ENCODE measurements at places on chromosomes 3 and 15.

- DNase-seq: no peak
These were observed 481.2 kb upstream of the WNT5A start for GRCh38 chr3:55968331-55968730.

GRCh38 chr3:155983834-155984474 lies 113.5 kb downstream of the GMPS start:
- no peak for DNase-seq

DNA sequence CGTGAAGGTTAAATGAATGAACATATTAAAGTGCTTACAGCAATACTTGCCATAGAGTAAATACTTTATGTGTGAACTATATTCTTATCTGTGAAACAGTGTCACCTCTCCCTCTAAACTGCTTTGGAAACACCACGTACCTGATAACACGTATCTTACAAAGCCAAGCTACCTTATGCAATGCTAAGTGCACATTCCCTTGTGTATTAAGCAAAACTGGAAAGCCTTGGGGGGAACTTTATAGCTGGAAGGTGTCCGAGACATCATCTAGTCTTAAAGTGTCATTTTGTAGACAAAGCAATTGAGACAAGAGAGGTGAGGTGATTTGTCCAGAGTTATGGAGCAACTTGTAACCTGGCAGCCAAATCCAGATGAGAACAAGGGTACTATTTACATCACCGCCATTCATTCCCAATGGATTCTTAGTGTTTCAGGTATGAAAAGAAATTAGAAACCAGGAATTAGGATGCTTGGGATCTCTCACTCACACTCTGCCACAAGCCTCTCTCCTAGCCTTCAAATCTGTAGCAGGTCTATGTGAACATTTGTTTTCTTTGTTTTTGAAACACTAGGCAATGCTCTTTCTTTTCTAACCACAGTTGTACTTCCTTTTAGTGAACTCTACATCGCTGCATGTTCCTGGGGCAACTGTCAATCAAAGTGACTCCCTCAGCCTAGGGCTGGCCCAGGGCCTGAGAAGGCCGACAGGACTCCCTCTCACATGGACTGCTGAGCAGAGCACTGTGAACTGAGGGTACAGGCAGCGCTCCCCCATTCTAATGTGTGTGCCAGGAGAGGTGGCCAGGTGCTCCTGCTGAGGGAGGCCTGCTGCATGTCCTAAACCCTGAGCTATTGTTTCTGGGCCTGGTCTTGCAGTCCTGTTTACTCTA lies 13.9 kb upstream of the MGLL start:
- no peak for DNase-seq

- no peak for DNase-seq
These were observed at the start of gene FSD2 for GRCh38 chr15:82805994-82806406. Gene FSD2 (minus strand): TSS chr15:82806069. CDS start chr15:82787390, 18,679 bp downstream.

DNA sequence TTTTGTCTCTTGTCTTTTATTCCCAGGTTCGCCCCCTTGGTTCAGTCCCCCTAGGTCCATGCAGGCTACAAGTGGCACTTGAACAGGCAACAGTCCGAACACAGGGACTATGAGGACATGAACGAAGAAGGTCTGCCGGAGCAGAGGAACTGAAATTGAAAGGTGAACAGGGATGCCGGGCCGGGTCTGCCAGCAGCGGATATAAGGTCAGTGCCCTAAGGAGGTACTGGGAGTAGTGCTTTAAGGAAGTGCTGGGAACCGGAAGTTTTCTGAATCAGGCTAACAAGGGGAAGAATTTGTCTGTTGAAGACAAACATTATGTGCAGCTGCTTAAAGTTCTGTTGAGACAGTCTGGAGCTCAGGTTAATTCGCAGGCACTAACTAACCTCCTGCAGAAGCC lies 46.8 kb downstream of the LSM3 start:
- DNase-seq: no peak

- DNase-seq: no peak
These were observed 43.6 kb upstream of the CNOT10 start for GRCh38 chr3:32641356-32641755.

GRCh38 chr15:36557364-36557763 lies 22.1 kb upstream of the CDIN1 start:
- DNase-seq: no peak

DNA sequence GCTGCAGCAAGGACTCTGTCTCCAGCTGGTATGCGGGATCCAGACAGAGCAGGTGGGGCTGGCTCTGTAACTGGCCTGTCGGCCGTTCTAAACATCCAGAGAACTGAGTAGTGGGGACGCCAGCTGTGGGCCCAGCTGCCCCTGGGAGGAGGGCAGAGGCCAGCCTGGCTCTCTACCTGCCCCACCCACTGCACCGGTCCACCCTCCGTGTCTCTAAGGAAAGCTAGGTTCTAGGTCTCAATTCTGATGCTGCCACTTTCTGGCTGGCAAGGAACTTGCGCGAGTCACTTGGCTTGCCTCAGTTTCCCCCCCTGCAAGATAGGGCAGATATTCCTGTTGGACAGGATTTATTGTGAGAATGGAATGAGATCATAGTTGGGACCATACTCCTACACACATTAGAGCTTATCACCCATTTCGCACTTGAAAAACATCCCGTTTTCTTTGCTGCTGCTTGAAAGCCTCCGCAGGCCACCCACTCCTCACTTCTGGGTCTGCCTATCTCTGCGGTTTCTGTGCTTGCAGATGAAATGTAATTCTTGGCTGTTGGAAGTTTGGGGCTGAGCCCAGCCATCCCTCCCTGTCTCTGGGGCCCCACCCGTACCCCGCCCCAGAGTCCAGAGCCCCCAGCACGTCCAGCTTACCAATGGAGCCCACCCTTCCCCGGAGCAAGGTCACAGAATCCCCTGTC lies 65.8 kb downstream of the IQSEC1 start:
- peak; percentile 40 for DNase-seq

GRCh38 chr15:68431792-68432401 lies at the start of gene ITGA11:
Gene ITGA11 (minus strand): TSS chr15:68432163. CDS start chr15:68432066, 97 bp downstream.
- peak; percentile 93 for DNase-seq

GRCh38 chr3:97795951-97796350 lies 25.9 kb upstream of the CRYBG3 start:
- DNase-seq: no peak

DNA sequence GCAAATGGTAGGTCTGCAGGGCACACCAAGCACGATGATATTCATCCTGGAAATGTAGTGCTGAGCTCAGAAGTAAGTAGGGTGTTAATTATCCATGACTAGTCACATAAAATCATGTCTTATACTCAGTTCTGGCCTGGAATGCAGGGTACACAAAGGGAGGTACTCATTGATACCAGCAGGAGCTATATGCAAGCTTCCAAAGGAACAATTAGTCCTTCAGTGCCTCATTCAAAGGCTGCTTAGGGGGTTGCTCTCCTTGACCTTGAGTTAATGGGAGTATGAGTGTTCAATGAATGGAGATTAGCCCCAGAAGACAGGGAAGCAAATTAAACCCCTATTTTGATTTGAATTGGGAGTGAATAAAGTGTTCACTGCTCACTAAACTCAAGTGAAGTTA lies 38.3 kb downstream of the CNTN6 start:
- DNase-seq: no peak

GRCh38 chr3:84836961-84837360 lies 121.8 kb upstream of the CADM2 start:
- no peak for DNase-seq

DNA sequence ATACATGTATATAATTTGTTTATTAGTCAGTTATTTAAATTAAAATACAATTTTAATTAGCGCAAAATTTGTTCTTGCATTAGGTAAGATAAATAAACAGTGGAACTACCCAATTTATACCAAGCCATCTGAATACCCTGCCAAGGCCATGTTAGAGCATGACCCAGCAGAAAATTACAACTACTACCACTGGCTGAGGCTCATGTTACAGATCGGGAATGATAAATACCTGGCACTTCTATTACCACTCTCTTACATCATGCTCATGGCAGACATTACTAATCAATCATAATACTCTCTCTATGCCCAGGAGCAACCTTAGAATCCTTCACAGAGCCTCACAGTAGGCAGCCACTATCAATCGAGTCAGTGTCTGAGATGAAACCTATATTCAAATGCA lies 21.2 kb upstream of the LMOD3 start:
- no peak for DNase-seq

DNA sequence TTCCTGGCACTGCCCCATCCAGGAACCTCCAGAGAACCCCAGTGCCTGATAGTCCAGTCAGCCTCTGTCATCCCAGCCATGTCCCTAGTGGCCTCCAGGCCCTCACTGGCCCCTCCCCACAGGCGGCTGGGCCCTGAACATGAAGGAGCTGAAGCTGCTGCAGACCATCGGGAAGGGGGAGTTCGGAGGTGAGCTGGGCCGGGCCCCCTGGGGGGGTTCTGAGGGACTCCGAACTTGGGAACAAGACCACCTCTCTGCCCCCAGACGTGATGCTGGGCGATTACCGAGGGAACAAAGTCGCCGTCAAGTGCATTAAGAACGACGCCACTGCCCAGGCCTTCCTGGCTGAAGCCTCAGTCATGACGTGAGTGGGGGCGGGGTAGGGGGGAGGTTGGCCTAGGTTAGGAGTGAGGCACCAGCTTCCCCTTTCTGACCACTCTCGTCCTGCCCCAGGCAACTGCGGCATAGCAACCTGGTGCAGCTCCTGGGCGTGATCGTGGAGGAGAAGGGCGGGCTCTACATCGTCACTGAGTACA lies 12.0 kb upstream of the LMAN1L start:
- DNase-seq: peak; percentile 67

DNA sequence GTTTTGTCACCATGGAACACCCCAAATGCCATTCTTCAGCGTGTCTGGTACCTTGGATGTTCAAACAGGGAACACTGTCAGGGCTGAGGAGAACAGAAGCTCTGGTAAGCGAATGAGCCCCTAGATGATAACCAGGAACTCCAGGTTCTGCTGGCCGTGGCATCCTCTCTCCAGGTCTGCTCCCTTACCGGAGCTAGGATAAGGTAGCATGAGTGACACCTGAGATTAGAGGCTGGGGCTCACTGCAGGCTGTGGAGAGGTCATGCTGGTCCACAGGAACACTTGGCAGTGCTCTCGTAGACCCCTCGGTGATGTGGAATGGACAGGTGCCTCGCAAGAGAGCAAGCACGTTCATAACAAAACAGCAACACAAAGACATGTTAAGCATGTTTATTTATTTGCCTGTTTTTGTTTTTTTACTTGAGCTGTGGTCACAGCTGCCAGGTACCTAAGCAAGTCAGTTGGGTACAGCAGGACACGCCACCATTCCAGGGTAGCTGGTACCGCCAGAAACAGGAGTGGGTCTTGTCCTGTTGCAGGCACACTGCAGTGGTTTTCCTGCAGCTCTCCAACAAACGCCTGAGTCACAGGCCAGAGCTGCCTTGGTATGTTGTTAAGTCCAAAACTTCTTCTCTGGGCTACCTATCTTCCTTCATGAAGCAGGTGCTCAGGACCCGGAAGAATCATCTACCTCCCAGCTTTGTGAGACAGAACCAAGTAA lies 4.6 kb downstream of the RBM15B start:
- DNase-seq: peak; percentile 33

Measured in aorta (tissue), 5 donors.